ENCODE measurements at places on chromosomes 4 and X.
A peak's percentile ranks its signal among the peaks of the same experiment; 100 is the strongest.

DNA sequence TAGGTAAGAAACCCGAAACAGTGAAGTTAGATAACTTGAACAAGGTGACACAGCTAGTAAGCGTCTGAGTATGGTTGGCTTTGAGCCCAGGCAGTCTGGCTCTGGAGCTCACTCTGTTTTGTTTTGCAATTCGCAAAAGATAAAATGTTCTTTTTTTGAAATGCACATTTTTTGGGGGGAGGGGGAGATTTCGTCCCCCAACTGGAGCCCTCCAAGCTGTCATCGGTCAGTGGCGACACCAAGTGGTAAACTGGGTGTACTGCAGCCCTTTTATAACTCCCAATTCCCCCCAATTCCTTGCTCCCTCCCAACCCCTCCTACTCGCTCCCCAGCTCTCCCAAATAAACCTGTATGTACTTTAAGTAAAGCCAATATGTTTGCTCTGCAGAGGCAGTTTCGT, 2.8 kb upstream of the CLCN5 start:
- peak; percentile 56 for DNase-seq

- no peak for DNase-seq
Observed at GRCh38 chrX:100048156-100048555, 361.9 kb downstream of the PCDH19 start.

DNA sequence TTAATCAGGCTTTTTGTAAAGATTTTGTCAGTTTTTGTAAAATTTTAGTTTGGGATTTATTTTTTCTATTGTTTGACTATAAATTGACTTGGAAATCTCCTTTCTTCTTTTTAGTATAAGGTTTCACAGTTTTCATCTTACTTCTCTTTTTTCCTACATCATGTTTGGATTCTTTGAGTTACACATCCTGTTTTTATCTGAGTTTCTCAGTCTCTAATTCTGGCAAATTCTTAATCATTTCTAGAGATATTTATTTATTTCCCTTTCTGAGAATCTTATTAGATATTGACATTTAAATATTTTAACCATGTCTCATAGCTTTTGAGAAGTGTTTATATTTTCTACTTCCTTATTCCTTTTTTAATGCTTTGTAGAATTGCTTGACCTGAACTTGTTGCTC, 20.7 kb downstream of the USP53 start:
- no peak for DNase-seq

- DNase-seq: no peak
Observed at GRCh38 chr4:141548791-141549190, 87.6 kb upstream of the IL15 start.

DNA sequence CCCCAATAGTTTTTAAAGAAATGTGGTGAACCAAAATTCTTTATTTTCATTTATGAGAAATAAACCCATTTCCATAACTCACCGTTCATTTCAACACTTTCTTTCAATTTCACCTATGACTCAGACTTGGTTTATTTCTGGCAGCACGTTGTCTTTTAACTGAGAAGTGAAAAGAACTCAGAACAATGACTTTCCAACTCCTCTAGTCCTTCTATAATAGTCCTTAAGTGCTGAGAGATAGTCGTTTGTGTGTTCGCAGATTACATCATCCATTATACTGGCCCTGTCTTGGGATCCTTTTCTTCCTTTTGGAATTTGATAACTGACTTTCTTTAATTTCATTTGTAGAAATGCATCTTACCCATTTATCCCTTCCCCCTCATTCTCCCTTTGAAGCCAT, 113.6 kb downstream of the GLUD2 start:
- no peak for DNase-seq

DNA sequence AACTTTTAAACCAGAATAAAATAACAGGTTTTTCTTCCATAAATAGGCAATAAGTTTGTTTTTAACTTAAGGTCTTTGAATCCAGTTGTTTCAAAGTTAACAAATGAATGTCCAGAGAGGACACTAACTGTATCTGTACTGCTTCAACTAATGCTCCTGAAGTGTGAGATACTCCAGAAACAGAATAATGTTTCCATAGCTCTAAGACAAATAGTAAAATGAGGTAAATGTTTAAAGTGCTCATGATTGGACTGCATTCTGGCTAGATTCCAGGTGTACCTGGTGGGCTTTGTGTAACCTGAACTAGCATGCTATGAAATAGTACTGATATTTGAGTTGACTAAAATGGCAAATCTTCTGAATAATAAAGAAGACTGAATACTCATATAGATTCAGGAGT, 51.7 kb downstream of the METTL14 start:
- DNase-seq: no peak

DNA sequence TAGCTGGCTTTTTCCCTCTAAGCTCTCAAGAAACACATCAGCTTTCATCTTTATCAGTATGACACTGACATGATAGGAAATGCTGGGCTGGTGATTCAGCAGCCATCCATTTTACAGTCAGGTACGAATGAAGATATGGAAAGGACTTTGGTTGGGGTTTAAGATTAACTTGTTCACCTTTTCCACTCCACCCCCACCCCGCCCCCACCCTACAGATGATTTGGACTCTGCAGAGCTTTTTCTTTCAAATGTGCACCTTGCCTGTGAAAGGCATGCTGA, 132.6 kb downstream of the AKAP4 start:
- DNase-seq: no peak

DNA sequence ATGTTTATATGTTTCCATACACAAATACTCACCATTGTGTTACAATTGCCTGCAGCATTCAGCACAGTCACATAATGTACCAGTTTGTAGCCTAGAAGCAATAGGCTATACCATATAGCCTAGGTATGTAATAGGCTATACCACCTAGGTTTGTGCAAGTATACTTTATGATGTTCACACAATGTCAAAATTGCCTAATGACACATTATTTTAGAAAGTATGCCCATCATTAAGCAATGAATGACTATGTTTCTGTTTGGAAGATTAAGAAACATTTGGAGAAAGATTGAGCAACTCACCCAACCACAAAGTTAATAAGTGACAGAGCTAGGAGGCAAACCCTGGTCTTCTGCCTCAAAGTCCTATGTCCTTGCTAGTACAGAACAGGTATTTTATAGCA, 96.8 kb upstream of the GRIA3 start:
- DNase-seq: no peak

- DNase-seq: no peak
Observed at GRCh38 chr4:133588306-133588705, 439.2 kb downstream of the PCDH10 start.

DNA sequence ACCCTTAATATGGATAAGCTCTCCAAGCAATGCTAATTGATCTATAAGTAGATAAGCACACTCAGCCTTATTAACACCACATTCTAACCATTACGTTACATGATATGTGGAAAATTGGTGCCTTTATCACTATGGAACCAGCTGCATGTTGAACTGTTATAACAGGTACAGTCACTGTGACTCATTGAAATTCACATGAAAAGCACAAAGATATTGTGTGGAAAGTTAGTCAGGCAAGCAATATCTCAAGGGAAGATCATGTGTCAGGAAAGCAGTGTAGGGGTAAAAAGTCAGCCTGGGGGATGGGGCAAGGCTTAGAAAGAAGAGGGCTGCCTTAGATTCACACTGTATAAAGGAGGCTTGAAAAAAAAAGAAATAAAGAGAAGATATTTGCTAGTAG, 313.7 kb upstream of the SMIM31 start:
- DNase-seq: no peak

GRCh38 chrX:17187136-17187756, 187.8 kb upstream of the NHS start:
- DNase-seq: peak; percentile 54

DNA sequence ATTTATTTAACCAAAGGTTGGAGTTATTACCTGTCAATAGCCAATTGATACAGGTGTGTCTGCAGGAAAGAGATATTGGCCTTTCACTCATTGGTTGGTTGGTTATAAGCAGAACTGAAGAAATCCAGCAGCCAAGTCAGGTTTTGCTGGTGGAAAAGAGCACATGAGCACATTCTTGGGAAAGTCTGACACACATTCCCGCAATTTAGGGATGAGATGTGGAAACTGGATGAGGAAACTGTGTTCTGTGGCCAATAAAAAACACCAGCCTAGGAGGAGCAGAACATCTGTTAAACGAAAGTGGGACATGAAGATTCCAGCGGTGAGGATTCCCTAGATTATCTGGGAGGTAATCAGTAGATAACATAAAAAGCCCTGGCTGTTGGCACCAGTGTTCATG, 567.4 kb upstream of the CPEB2 start:
- DNase-seq: no peak

GRCh38 chr4:23728971-23729370, 160.9 kb downstream of the PPARGC1A start:
- no peak for DNase-seq

- DNase-seq: peak; percentile 47
Observed at GRCh38 chrX:130995439-130995838, 62.7 kb upstream of the ARHGAP36 start.

GRCh38 chrX:10665681-10666080, 45.3 kb upstream of the MID1 start:
- DNase-seq: no peak

GRCh38 chrX:124931958-124932357, 387.7 kb upstream of the TEX13C start:
- no peak for DNase-seq

- peak; percentile 7 for DNase-seq
Observed at GRCh38 chr4:110306303-110306702, 107.9 kb upstream of the ELOVL6 start.
